ENCODE measurements at places on chromosomes 2 and 18.
A peak's percentile ranks its signal among the peaks of the same experiment; 100 is the strongest.

DNA sequence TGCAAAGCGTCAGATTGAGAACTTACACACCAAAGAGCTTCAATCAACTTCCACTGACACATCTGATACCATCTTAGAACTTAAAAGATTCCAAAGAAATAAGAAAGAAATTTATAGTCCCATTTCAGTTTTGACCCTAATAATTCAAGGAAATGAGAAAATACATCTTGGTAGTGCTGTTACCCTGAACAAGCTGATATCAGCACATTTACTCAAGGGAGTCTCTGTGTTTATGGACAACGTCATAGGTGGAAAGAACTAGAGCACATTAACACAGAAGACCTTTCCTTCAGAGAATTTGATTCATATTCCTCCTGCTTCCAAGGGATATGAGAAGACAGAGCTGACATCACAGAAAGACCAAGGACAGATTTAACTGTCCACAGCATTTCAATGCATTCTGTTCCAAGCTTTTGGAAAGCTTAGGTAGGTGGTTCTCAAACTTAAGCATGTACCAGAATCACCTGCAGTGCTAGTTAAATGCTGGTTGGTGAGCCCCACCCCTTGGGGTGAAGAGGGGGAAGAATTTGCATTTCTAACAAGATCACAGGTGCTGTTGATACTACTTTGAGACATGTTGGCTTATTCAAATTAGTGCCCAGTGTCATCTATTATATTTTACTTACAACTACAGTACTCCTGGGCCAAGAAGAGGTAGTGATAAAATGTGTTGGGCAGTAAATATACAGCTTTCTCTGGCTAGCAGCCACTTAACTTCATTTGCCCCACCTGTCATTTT lies 59.8 kb downstream of the LDAH start:
- DNase-seq: no peak

DNA sequence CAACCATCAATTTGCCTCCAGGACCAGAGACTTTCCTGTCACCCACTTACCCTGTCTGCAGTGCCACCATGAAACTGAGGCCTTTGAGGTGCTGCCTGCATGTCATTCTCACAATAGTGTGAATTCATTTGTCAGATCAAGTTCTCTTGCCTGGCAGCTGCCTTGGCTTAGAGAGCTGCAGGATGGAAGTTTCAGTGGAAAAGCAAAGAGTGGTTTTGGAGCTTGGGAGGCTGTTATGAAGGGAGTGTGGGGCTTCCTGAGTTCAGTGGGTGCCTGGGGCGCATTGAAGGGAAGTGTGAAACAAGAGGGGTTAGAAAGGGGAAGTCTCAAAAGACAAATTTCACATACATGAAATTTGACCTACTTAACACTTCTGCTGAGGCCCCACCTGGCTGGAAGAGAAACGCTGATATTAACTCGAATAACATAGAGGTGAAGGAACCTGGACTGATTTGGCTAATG lies 7.9 kb upstream of the LBH start:
- peak; percentile 44 for DNase-seq

DNA sequence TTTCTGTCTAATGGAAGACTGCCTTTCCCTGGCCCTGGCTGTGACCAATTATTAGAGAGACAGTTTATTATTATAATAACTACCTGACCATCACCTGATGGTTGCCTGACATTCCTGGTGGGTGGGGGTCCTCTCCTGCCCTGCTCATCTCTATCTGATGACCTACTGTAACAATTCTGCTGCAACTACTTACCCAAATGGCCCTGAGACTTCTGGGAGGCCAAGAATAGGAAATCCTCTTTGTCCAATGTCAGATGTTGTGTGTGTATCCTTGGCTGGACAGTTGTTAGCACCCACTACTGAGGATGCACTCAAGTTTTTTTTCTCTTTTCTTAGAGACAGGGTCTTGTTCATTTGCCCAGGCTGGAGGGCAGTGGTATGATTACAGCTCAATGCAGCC lies 110.3 kb downstream of the DDX1 start:
- no peak for DNase-seq

DNA sequence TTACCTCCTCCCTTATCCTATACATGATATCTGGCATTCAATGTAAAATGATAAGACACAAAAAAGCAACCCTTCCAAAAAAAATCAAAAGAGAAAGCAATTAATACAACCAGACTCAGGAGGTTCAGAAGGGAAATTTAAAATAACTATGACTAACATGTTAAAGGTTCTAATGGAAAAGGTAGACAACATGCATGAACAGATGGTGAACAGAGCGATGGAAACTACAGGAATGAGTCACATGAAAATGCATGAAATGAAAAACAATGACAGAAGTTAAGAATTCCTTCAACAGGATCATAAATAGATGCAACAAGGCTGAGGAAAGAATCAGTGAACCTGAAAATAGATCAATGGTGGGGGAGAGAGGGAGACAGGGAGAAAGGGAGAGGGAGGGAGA lies 26.1 kb upstream of the ERCC3 start:
- no peak for DNase-seq

- no peak for DNase-seq
These were observed 40.1 kb downstream of the AMER3 start for GRCh38 chr2:130795431-130795830.

- no peak for DNase-seq
These were observed 195.3 kb upstream of the SMAD2 start for GRCh38 chr18:48125724-48126123.

DNA sequence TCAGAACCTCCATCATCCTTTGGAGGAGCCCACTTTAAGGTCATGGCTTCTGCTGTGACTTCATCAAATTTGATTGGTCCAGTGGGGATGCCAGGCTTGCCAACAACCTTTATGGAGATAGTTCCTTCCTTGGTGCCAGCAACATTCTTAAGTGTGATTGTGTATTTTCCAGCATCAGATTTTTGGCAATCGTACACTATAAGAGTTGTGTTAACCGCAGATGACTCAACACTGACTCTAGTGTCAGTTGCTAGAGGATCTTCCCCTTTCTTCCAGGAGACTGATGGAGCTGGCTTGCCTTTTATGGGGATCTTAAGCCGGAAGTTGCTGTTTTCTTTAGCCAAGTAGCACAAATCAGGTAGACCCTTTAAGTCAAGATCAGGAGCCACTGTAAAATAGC lies 98.7 kb downstream of the PLEKHA3 start:
- DNase-seq: no peak

- DNase-seq: no peak
These were observed 1508.0 kb upstream of the NXPH2 start for GRCh38 chr2:140288213-140288612.

DNA sequence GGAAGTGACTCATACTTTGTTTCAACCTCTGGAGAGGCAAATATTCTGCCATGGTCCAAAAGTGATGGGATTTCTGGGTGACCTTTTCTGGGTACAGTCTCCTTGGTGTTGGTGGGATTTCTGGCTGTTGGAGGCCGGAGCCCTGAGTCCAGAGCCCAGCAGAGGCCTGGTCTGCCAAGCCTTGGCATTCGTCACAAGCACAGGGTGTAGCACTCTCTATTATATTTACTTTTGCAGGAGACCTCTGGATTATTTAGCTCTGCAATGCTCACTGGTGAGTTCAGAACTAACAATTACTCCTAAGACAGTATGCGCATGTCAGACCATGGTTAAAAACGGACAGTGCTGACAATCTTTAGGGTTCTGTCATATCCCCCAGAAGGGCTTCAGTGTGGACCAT lies 201.6 kb upstream of the TWIST2 start:
- no peak for DNase-seq

DNA sequence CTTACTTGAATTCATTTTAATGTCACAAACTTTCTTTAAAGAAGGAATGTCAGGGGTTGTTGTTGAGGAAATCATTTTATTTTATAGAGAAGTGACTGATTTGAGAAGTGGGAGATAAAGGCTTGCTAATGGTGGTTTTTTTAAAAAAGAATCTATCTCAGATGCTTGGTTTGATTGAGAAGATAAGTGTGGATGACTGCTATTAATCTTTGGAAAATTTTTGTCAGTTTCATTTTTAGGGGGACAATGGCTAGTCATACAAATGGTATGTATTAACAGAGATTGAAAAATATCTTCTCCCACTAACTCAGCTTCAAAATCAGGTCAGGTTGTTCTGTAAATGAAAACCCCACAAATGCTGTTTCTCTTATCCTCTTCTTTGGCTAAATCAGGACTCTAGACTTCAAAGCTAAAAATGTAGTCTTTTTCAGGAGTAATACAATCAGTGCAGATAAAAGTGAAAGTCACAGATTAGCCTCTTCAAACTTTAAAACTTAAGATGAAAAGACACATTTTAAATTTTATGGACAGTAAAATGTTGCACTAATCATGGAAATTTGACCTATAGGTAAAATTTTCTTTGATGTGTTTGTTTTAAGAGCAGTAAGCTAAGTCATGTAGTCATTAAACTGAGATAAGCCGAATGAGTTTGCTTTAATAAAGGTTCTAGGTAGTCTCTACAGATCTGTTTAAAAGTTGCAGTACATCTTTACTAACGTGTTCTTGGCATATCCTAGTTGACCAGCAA lies 674.2 kb upstream of the VRK2 start:
- DNase-seq: no peak

DNA sequence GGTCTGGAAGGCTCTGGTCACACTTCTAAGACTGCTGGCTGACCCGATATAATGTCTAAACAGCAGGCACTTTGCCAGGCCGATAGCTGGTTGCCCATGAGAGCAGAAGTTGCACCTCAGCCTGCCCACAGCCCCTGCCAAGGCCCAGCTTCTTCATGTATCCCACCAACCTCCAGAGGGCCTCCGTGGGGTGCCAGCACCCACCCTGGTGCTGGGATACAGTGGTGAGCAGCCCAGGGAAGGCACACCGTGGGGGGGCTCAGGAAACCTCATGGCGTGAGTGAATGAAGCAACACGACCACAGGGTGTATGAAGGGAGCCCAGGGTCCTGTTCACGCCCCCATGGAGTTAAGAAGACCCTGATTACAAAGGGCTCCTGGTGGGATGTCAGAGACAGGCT lies 16.2 kb upstream of the GLI2 start:
- no peak for DNase-seq

DNA sequence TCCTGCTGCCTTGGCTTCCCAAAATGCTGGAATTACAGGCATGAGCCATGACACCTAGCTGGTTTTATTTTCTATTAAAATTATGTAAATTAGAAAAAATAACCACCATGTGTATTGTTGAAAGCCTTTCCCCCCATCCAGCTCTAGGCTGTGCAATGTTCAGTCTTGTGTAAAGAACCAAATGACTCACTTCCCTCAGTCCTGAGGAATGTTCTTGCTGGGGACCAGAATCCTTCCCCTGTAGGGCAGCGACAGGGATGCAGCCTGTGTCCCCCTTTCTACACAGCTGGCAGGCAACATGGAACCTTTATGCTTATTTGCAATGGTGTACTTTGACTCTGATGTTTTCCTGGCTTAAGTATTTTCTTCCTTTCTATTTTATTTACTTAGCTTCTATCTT lies 29.4 kb downstream of the AOX1 start:
- DNase-seq: no peak

DNA sequence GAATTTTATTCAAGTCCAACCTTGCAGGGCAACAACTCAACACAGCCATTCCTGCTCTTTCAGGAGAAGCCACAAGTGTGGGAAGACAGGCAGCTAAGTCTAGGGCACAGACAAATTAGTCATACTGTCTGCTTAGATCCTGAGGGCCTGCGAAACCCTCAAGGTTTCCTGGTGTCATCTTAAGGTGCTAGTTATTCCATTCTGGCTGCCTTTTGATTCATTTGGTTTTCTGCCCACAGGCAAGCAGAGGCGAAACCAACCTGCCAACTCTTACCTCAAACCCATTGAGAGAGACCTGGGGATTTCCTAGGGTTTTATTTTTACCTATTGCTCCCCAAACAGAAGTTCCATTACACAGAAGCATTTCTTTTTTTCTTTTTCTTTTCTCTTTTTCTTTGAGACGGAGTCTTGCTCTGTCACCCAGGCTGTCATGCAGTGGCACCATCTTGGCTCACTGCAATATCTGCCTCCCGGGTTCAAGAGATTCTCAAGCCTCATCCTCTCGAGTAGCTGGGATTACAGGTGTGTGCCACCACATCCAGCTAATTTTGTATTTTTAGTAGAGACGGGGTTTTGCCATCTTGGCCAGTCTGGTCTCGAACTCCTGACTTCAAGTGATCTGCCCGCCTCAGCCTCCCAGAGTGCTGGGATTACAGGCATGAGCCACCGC lies 23.7 kb upstream of the SCYGR1 start:
- no peak for DNase-seq

DNA sequence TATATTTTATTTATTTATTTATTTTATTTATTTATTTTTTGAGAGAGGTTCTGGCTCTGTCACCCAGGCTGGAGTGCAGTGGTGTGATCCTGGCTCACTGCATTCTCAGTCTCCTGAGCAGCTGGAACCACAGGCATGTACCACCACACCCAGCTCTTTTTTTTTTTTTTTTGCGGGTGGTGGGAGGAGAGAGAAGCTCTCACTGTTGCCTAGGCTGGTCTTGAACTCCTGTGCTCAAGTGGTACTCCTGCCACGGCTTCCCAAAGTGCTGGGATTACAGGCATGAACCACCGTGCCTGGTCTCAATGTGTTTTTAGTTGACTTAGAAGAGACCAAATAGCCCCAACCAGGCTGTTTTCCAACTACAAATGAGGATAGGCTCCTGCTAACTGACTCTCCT lies 80.7 kb downstream of the PDCL3 start:
- DNase-seq: no peak

- no peak for DNase-seq
These were observed 107.8 kb downstream of the NDUFA10 start for GRCh38 chr2:239917125-239917956.

- DNase-seq: peak; percentile 92
These were observed 20.8 kb upstream of the SOS1 start for GRCh38 chr2:39141334-39142271.

DNA sequence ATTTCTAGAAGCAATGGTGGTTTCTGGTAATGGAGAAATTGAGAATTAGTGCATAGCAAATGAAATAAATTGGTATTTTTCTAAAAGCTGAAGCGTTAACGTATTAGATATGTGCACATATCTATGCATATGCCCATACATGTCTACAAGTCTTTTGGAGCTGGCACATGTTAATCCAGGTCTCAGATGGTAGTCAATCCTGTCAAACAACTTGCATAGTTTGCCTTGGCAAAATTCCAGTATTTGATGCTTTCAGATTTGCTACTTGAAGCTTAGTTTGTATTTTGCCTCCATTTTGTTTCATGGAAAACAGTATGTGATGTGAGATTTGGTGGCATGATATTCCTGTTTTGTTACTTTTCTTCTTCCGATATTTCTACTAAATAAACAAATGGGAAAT lies 304.6 kb downstream of the PARD3B start:
- DNase-seq: no peak

DNA sequence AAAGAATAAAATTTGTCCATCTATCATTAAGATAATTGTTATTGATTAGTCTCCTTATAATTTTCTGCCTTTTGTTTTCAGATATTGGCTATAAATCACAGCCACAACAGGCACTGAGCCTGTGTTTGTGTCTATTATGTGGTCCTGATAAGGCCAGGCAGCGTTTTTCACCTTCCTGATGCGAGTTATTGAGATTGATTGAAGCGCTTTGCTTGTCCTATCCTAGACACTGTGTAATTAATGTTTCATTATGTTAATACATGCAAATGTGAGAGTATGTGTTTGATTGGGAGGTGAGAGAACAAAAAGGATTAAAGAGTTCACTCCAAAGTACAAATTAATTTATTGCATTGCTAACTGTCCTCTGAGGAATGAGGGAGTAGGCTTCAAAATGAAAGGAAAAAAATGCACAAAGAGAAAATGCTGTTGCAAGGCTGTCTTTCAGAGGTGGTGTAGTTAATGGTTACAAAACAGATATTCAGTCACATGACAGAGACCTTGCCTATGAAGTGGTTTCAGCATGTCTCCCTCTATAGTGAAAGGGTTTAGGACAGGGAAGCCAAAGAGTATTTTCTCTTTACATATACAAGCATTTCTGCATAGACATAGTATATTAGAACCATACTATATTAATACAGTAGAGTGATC lies 391.1 kb downstream of the DCC start:
- no peak for DNase-seq

Data from hematopoietic multipotent progenitor cell treated with erythropoietin and hydrocortisone succinate and interleukin-3 and kit ligand, for 4 days (in vitro differentiated cells).